ENCODE measurements at places on chromosomes 13 and 19. TPM values are rescaled to one million over a fixed set of nuclear protein-coding genes. Genes with fewer than 3 reads are reported as not detected.

- no peak for DNase-seq
Measured at GRCh38 chr13:111267784-111268183, 52.7 kb upstream of the TEX29 start.

Gene TMEM238
- total RNA-seq = 1.2 TPM

DNA sequence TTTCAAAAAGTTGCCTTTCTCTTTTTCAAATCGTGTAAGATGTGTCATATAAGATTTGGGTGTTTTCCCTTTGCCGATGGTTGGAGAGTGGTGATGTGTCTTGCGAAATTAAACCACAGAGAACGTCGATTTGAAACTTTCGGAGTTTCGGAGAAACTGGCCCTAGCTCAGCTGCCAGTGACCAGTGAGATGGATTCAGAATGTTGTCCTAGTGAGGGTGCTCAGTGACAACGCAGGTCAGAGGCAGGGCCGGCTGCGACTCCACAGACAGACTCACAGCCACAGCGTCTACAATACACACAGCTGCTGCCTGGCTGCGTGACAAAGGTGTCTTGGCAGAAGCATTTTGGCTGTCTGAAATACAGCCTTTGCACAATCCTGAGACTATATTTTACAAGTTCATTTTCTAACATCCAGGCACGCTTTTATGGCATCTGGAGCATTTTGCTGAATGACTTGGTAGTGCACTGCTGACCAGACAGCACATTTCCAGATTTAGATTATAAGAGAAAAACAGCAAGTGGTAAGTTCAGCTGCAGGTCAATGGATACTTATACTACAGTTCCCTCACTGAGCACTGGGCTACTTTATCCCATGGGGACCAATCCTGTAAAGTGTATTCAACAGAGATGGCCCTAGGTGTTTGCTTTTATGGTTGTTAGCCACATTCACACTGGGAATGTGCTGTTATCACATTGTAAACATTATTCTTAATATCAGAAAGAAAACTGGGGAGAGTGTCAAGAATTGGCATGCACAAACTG, 207.5 kb downstream of the KCNRG start:
- DNase-seq = peak; percentile 79

DNA sequence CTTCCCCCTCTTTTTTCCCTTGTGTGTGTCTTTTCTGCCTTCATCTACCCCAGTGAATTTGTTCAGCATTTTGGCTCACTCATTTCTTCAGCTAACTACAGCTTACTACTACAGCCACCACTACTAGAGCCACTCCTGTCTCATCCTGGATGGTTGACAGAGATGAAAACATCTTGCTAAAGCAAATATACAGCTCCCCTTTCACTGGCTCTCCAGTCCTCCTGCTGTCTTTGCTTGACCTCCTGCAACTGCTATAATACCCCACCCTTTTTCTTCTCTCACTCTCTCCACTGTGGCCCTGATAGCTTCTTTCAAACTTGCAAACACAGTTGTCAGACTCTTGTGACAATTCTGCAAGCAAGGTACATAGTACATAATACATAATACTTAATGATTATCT, 523.6 kb downstream of the DCT start:
- DNase-seq = no peak

GRCh38 chr13:109545931-109546330, 240.5 kb downstream of the IRS2 start:
- DNase-seq = no peak

- DNase-seq = no peak
Measured at GRCh38 chr19:46985542-46986415, 33.9 kb upstream of the NPAS1 start.

DNA sequence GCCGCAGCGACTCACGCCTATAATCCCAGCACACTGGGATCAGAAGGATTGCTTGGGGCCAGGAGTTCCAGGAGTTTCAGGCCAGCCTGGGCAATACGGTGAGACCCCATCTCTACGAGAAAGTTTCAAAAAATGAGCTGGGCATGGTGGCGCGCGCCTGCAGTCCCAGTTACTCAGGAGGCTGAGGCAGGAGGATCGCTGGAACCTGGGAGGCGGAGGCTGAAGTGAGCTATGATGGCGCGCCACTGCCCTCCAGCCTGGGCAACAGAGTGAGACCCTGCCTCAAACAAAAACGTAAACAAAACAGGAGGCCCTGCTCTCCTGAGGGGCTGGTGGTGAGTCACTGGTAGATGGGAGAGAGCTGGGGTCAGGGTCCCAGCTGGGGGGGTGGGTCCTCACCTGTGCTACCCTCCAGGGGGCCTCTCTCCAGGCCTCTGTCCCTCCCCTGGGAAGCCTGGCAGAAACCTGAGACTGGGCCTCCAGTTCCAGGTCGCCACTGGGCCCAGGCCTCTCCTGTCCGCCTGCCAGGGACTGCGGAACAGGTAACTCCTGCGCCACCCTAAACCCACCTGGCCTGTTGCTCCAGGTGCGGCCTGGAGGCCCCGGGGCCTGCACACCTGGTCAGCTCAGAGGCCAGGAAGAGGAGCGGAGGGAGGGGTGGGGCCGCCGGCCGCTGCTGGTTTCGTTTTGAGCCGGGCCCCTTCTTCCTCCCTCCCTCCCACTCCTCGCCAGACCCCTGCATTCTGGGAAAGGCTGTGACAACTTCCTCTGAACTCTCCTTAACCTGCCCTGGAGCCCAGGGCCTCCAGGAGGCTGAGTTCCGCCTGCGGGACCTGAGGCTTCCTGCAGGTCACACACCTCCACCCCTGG, 17.2 kb upstream of the ZBTB7A start:
- DNase-seq = no peak

- DNase-seq = no peak
Measured at GRCh38 chr19:30722186-30722585, 350.0 kb downstream of the ZNF536 start.

- DNase-seq = no peak
Measured at GRCh38 chr13:66809485-66809884, 420.7 kb downstream of the PCDH9 start.

Gene ZNF229
- total RNA-seq = 7.7 TPM

GRCh38 chr19:3477506-3477905, 2.8 kb downstream of the SMIM24 start:
- DNase-seq = no peak

- DNase-seq = no peak
Measured at GRCh38 chr13:104833221-104833620, 1702.2 kb downstream of the EFNB2 start.

DNA sequence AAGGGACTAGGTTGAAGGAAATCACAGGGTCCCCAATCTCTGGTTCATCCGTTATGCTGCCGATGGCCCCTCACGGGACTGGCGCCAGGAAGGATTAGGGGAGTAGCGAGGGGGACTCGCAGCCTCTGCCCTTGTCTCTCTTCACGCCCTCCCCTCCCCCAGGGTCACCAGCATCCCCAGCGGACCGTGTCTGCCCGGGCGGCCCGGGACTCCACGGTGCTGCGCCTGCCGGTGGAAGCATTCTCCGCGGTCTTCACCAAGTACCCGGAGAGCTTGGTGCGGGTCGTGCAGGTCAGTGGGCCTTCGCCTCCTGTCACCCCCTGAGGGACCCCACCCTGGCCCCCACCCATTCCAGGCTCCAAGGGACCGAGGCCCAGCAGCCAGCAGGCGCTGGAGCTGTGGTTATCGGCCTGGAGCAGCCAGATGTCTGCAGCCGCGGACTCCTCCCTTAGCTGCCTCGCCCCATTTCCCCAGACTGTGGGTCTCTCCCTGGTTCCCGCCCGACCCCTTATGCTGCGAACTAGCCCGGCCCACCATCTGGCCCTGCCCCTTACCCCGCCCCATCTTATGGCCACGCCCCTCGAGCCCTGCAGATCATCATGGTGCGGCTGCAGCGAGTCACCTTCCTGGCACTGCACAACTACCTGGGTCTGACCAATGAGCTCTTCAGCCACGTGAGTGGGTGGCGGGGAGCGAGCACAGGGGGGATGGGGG, 5.4 kb downstream of the PNPLA6 start:
- DNase-seq = peak; percentile 7

GRCh38 chr13:24267274-24267673, 42.1 kb upstream of the C1QTNF9 start:
- no peak for DNase-seq
